Ovary (tissue), 10 donors: ENCODE measurements at places on chromosomes 3 and 15. TPM values are rescaled to one million over a fixed set of nuclear protein-coding genes. Genes with fewer than 3 reads are reported as not detected.

FBN1 gene
- total RNA-seq: 126 TPM

FAM3D gene
- 6.3 TPM for total RNA-seq

SPATA12 gene
- total RNA-seq: 0.10 TPM

SNX33 gene
- total RNA-seq: 32.3 TPM
